ENCODE measurements at places on chromosomes 2 and 18. TPM values are rescaled to one million over a fixed set of nuclear protein-coding genes. Genes with fewer than 3 reads are reported as not detected.

TFCP2L1 gene
- total RNA-seq, result 3.9 TPM

MOCOS gene
- total RNA-seq, result 0.91 TPM

GRCh38 chr2:203870941-203871340 lies 3.4 kb downstream of the CTLA4 start:
- no peak for DNase-seq

- no peak for DNase-seq
These were observed 412.6 kb upstream of the FAM98A start for GRCh38 chr2:34011684-34012083.
